ENCODE measurements at places on chromosomes 11 and 22.

GRCh38 chr11:127395034-127395433, 394.5 kb upstream of the KIRREL3 start:
- DNase-seq = no peak

DNA sequence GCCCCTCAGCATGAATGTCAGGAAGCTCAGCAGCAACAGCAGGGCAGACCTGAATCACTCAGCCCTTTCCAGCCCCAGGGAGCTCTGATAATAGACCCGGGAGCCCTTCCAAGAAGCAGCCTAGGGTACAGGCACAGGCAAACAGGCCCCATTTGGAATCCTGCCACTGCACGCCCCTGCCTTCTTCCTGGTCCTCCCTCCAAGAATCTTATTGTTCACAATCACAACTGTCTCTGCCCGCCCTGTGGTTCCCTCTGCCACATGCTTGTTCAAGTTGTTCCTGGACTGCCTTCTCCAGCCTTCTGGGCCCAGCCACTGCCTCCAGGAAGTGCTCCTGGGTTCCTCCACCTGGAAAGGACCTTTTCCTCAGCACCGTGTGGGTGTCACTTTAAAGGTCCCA, 54.6 kb downstream of the LRRC32 start:
- DNase-seq = no peak

DNA sequence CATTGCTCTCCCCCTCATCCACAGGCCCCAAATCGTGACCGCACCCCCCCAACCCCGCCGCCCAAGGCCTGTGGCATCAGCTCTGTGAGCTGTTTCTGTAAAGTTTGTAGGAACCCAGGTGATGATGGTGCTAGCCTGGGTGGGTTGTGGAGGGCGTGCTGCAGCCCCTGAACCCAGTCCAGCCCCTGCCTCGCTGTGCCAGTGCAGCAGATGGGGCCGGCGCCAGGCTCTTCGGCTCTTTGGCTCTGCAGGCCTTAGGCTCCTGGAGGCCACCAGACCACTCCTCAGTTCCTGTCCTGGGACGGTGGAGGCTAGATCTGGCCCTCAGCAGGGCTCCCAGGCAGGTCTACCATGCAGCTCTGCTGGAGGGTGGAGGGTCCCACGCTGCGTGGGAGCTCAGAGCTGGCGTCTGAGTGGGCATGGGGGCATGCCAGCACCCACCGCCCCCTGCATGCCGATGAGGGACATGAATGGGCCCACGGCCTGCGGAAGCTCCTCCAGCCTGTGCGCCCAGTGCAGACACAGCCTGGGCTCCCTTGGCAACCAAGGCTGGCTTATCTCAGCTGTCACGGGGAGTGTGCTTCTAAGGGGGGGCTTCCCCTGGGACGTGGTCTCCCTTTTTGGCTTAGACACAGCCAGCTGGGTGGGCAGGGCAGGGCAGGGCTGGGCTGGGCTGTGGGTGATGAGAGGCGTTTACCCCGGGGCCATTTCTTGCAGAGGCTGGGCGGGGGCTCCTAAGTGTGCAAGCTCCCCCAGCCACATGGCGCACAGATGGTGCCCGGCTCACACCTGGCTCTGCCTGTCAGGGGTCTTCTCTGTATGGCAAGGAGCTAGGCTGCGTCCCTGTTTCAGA, 1187.6 kb downstream of the BRD1 start:
- DNase-seq = no peak

- DNase-seq = no peak
Observed at GRCh38 chr11:80898910-80899309, 1458.1 kb upstream of the TENM4 start.

DNA sequence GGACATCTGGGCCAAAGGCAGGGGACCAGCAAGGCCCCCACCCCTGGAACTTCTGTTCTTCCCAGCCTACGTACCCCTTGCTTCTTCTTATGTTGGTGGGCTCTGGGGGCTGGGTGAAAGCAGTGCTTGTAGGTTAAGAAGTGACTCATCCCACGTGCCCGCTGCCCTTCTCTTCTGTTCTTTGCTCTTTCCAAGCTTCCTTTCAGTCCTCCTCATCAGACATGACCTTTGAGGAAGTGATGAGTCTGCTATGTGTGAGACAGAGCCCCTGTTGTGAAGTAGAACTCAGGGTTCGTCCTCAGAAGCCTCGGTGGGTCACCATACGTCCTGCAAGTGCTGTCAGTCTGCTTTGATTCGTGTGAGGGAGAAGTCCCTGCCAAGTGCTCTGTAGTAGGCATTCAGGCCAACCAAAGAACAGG, 12.7 kb downstream of the MED15 start:
- DNase-seq = peak; percentile 64

DNA sequence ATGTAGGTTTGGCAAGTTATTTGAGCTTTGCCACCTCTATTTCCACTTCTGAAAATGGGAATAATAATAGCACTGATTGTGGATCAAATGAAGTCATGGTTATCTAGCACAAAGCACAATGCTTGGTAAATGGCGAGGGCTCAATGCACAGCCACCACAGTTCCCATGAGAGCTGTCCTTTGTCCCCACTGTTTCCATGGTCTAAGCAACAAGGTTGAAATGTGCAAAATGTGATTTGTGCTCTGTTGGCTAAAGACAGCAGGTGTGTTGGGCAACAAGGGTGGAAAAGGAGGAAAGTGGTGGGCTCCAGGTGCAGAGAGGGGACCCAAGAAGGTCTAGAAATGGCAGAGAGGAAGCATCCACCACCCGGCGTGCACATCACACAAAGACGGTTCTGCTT, 200.5 kb downstream of the TRIM29 start:
- no peak for DNase-seq

GRCh38 chr22:22698263-22698750, 53.9 kb downstream of the GGTLC2 start:
- no peak for DNase-seq

Data from kidney tubule cell (primary cell).